Lower lobe of right lung (tissue), 2 donors: ENCODE measurements at places on chromosomes 3 and 15. TPM values are rescaled to one million over a fixed set of nuclear protein-coding genes. Genes with fewer than 3 reads are reported as not detected.

The CCDC54 gene
- not detected for total RNA-seq

- DNase-seq, result no peak
Observed at GRCh38 chr3:143428294-143428693, 308.7 kb downstream of the CHST2 start.

DNA sequence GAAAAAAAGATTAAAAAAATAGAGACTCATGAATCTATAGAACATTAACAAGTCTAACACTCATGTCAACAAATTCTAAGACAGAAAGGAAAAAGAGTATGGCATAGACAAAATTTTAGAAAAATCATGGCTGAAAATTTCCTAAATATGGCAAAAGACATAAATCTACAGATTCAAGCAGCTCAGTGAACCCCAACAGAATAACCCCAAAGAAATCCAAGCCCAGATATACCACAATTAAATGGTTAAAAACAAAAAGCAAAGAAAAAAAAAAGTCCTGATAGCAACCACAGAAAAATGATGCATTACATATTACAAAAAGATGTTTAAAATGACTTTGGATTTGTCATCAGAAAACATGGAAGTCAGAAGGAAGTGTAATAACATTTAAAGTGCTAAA is 75.6 kb downstream of the AQR start:
- DNase-seq, result no peak

GRCh38 chr3:107870096-107870495 is 220.7 kb downstream of the CD47 start:
- no peak for DNase-seq

DNA sequence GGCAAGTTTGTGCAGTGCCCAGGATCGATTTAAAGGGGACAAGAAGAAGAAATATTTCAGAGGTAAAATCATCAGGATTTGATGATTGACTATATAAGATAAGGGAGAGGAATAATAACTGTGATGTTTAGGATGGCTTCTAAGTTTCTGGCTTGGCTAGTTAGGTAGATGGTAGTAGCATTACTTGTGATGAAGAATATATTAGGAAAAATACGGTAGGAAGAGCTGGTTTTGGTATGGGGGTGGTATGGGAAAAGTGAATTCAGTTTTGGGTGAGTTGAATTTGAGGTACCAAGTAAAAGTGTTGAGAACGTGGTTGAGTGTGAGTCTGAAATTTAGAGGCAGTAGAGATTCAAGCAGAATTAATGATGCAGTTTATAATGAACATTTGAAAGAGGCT is 11.0 kb downstream of the CTDSPL2 start:
- no peak for DNase-seq

The GPR27 gene
- total RNA-seq, result 2.6 TPM
